ENCODE measurements at places on chromosomes 6 and 20.

DNA sequence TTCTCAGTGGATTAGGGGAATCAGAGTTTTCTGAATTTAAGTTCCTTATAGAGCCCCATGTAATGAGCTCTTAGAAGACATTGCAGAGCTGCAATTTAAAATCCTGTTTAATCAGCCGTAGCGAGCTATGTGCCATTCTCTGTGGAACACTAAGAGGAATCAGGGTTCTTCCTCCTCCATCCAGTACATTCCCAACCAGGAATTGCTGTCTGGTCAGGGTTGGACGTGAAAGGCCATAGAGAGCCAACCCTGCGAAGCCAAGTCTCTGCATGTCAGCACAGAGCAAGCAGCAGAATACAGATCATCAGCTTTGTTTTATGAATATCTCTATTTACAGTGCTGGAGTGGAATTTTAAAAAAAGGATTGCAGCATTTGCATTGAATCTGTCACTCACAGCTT, 366.0 kb downstream of the LAMA2 start:
- no peak for DNase-seq

DNA sequence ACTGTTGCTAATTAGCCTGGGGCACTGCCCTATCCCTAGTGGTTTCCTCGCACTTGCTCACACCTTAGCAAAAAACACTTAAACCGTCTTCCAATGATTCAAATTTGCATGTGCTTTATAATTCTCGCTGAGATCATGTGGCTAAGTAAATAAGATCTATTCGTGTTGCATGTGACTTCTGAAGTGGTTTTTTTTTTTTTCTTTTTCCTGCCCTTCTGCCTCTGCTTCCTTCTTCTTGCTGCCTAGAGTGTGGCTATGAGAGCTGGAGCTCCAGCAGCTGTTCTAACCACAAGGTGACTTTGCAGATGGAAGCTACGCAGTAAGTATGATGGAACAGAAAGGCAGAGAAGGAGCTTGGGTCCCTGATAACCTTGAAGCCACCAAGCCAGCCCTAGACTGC, 36.5 kb downstream of the SULF2 start:
- no peak for DNase-seq

DNA sequence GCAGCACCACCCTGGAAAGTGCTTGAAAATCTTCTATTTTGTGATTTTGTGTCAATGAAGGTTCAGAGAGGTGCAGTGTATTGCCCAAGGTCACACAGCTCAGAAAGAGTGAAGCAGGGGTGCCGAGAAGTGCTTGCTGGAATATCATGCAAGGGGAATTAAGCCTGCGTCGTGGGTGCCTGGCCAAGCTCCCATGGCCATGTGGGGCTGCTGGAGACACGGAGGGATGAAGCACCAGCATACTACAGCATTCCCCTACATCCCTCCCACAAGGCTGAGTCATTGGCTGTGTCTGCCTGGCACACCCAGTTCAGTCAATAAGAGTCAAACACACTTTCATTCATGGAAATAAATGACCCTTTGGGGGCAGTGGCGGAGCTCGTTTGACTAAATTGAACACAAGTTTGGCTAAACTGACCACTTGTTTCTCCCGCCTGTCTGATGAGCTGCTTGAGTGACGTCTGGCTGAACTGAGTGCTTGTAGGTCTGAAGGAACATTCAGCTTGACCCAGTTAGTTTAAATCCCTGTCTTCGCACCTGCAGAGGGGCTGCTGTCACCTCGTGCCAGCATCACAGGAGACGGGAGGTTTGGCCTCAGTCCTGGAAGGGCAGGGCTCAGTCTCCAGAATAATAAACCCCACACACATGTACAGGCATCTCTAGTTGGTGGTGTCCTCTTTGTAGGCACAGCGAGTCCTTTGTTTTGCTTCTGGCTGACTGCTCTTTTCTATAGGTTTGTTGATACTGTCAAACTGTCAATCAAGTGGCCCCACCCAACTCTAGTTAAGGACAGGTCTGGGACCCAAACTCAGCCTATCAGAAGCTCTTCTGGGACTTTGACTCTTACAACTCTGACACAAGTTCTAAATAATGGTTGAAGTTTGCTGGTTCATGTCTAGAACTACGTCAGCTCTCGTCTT, 8.4 kb upstream of the TGM2 start:
- no peak for DNase-seq

GRCh38 chr6:958488-958887, 265.5 kb upstream of the EXOC2 start:
- no peak for DNase-seq

DNA sequence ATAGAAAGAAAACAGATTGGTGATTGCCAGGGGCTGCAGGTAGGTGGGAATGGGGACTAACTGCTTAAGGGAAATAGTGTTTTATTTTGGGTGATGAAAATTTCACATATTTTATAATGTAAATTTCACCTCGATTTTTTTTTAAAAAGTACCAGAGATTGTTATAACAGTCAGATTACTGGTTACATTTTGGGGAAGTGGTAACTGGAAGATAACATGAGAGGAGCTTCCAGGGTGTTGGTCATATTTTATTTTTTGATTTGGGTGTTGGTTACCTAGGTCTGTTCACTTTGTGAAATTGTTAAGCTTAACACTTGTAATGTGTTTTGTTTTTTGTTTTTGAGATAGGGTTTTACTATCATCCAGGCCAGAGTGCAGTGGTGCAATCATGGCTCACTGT, 17.2 kb upstream of the CRIP3 start:
- no peak for DNase-seq

- no peak for DNase-seq
Measured at GRCh38 chr6:40948570-40948969, 90.5 kb downstream of the UNC5CL start.

DNA sequence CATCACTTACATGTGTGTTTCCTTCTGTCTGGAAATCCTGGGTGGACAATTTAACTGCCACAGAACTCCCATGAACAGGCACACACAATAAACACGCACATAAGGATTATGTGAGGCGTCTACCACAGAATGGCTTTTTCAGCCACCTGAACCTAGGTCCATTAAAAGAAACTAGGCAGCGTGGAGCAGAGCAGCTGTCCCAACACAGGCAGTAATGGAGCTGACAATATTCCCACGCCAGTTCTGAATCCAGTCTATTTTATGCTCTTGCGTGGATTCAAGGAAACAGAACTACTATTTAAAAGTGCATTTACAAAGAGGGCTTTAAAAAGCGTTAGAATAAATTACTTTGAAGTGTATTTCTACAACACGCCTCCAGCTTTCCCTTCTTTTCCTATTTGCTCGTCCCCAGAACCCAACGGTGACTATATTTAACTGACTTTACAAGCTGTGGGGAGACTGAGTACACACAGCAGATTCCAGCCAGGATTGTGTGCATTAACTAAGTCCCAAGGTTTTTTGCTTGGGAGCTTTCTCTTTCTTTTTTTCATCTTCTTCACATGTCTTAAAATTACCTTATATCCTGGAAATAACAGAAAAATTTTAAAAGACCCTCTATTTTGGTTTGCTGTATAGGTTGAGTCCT, 95.9 kb downstream of the GMDS start:
- DNase-seq: no peak

All from left lung (tissue), 14 donors.